Activated CD4-positive, alpha-beta T cell treated with anti-CD3 and anti-CD28 coated beads, Interleukin-2, amount 10 ng/mL, durations not matched to agents 24 days and 14 days (primary cell): ENCODE measurements at places on chromosomes 11 and 22.

- no peak for DNase-seq
These were observed 26.7 kb downstream of the IRAG1 start for GRCh38 chr11:10666556-10667520.

DNA sequence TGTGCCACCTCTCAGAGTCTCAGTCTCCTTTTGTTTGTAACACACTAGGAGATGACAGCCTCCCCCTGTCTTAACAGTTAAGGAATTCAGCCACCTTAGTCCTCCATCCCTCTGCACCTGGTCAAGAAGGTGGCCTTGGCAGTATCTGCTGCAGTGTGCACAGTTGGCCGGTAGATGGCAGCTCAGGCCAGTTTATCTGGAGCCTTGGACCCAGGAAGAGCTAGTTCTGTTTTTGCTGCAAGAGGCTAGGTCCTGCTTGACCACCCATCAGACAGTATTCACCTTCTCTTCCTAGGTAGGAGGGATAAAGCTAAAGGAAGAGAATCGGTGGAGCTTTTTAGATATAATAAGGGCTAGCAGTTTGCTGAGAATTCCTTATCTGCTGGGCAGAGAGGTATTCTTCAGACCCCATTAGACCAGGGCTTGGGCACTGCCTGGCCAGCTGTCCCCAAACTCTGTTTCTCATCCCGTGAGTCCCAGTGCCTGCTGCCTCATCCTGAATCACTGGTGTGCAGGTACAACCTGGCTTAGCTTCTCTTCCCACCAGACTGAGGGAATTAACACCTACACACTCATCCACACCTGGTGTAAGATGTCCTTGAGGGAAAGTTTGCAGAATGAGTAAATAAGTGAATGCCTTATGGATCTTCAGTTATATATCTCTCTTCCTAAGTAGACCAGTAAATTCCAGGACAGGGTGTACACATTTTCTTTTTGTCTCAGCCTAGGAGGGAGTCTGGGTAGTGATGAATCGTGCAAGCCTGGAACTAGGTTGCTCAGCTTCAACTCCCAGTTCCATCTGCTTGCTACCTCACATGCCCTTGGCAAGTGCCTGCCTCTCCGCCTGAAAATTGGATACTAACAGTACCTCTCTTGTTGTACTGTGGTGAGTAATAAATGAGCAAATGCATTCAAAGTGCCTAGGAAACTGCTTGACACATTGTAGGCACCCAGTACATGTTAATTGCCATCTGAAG, 70.8 kb upstream of the NARS2 start:
- peak; percentile 90 for DNase-seq

- no peak for DNase-seq
These were observed 62.1 kb downstream of the SLC25A17 start for GRCh38 chr22:40757071-40757470.

DNA sequence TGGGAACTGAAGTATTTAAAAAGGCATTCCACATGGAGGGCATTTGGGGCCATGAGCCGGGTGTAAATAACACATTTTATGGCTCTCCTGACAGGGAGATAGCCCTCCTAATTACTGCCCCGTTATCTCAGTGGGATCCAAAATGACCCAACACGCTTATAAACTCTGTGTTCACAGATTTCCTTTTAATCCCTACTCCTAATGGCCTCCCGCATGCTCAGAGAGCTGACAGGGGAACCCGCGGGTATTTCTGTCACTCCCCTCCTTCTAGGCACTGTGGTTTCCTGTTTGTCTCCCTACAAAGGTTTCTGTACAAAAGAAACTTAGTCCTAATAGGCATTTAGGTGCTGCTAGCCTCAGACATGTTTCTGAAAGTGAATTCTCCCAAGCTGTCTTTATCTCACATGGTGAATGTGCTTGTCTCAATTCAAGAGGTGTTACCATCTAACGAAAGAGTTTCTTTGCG, 202.8 kb upstream of the SEZ6L start:
- DNase-seq: peak; percentile 73

DNA sequence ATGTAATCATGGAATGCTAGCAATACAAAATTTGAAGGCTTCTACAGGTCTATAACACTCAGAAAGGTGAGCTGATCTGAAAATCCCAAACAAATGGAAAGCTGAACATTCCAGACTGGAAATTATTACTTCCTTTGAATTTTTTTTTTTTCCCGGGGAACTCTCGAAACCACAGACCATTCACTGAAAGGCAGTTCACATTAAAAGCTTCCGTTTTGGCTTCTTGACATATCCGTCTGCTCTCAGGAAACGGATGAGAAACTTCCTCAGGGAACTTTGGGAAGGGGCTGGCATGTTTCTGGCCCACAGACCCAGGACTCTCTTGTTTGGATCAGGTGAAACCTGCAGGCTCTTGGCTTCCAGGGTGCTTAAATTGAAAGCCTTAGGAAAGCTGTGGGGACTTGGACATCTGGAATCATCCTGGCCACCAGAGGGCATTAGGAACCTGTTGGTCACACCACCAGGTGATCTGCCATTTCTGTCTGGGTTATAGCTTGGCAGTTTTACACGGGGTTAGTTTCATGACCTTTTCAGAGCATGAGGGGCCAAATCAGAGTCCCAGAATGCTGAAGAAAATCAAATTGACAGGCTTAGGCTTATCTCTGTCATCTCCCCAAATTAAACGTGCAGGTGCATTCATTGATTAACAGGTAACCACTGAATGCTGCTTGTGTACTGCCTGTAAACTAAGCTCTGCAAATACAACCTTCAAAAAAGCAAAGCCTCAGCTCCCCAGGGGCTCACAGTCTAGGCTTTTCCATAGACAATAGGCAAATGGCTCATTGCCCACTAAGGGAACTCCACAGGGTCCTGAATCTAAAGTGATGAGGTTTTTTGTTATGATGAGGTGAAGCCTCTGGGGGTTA, 22.7 kb upstream of the GRAMD1B start:
- peak; percentile 88 for DNase-seq

DNA sequence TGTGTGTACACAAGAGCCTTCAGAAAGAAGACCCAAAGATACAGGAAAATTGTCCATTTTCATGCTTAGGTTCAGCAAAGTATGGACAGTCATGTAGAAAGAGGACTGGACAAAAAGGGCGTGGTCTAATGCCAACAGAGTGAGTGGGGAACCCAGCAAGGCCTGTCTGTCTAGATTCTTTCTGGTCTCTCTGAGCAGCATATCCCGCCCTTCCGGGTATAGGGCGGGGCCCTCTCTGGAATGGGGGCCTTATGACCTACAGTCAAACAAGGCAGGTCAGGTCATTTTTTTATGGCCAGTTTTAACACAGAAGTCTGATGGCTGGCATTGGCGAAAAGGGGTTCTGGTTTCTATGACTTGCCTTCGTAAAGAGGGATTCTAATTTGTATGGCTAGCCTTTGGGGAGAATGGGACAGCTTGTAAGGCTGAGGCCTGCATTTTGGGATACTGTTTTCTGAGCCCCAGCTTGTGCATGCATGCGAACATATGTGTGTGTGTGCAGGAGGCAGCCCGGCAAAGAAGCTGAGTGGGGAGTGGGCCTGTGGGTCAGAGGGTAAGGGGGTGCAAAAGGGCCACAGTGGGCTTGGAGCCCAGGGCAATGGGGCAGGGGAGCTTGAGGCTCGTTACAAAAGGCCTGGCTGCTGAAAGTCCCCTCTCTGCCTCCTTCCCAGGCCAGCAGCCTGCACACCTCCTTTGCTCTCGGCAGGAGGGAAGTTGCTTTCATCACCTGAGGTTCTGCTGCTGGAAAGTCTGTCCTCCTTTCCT, 130.5 kb upstream of the B3GAT1 start:
- DNase-seq: no peak

DNA sequence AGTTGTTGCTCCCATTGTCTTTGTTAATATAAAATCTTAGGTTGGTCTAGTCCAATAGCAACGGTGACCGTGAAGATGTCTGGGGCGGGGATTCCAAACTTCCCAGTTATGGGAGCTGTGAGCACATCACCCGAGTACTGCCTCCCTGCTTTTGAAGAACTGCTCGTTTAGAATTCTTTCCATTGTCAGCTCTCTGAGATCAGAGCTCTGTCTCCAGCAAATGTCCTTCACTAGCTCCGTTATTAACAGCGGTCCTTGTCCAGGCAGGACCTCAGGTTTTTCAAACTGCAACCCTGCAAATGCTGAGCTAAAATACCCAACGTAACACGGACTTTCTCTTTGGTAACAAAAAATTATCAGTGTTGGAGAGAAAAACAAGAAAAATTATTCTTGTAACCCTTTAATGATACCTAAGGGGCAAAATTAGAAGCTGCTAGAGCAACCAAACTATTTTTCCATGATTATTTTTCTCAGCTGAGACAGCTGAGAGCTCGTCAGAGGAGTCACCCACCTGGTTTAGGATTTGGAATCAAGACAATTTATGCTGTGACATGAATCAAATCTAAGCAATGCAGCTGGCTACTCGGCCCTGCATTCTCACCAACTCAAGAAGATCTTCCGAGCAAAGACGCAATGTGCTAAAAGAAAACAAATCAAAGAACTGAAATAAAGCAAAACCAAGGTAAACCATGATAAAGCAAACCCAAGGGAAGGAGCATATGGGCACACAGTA, 15.1 kb upstream of the EFCAB6 start:
- no peak for DNase-seq

GRCh38 chr22:43897751-43898261, 6.0 kb upstream of the PNPLA5 start:
- no peak for DNase-seq

DNA sequence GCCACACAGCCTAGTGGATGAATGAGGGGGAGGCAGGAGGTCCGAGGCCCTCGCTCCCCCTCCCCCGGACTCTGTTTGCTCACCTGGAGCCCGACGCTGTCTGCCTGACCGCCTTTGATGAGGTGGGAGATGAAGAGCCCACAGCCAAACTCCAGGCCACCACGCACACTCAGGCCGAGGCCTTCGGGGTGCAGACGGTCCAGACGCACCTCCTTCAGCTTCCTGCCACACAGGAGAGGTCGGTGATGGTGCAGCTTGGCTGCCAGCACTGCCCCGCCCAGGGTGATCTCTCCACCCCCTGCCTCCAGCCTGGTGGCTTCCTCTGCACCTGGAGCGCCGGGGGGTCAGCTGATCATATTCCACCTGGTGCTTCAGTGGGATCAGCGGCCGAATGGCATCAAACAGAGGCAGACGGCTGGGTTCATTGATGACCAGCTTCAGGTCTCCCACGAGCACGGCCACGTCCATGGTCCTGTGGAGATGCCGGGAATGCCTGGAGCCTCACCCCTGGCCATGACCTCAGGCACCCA, 13.1 kb downstream of the USH1C start:
- DNase-seq: no peak

DNA sequence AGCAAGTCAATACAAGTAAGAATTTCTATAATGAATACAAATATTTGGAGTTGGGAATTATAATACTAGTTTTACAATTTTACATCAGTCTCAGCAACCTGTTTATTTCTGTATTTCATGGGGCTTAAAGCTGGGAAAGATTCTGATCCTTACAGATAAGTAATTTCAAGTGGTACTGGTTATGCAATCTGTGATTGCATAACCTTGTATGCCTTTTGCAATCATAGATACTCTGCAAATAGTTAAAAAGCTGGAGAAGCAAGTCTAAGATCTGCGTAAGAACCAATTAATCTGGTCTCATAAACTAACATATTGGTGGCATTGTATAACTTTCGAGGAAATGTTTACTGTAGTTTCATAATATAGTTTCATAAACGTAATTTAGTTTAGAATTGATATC, 198.3 kb upstream of the PGR start:
- DNase-seq: no peak

GRCh38 chr11:93783765-93784144, 327 bp upstream of the MED17 start:
- DNase-seq: no peak

- peak; percentile 55 for DNase-seq
These were observed 1.9 kb downstream of the CLDN5 start for GRCh38 chr22:19522190-19522880.

- no peak for DNase-seq
These were observed 126.4 kb upstream of the C11orf58 start for GRCh38 chr11:16611926-16612565.

GRCh38 chr11:65879617-65880016, at the start of gene CTSW:
CTSW (plus strand) TSS chr11:65879837; CDS start chr11:65879855, 18 bp downstream.
- peak; percentile 78 for DNase-seq

GRCh38 chr22:25187469-25187868, 12.2 kb upstream of the CRYBB3 start:
- no peak for DNase-seq

GRCh38 chr11:13495929-13496328, at the start of gene PTH:
PTH (minus strand) TSS chr11:13495997; CDS start chr11:13492855, 3,142 bp downstream.
- no peak for DNase-seq

DNA sequence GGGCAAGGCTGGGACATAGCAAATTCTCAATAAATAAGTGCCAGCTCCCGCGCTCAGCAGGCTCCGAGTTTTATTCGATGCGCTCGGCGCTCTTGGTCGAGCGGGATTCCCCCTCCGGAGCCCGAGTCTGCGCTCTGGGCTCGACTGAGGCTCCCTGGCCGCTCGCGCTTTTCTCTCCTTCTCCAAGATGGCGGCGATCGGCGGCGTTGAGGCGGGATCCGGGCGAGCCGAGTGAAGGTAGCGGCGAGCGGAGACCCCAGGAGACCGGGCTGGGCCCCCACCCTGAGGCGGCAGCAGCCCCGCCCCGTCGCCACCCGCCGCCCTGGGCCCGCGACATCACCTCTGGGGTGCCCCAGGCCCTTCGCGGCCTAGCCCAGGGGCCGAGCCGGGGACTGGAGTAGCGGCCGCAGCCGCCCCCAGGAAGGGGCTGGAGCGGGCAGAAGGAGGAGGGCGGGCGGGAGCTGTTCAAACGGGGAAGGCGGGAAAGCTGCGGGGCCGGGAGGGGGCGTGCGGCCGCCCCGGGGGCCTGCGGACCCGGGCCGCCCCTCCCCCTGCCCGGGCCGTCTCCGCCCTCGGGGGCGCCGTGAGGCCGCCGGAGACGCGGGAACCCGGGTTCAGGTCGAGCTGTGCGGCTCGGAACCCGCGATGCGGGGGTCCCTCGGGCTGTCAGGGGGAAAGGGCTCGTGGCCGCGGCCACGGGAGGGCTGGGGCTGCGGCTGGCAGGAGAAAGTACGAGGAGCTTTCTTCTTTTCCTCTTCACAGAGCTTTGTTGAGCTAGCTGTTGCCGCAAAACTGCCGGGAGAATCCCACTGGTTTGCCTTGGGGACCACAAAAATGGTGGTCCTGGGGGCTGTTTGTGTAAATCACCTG, at the start of gene HMGXB4:
Gene HMGXB4 (plus strand): TSS at position 173 of the 870 bp plus-strand sequence. CDS start 4,898 bp downstream, outside the sequence.
- peak; percentile 96 for DNase-seq

- DNase-seq: no peak
These were observed 13.4 kb upstream of the B3GAT1 start for GRCh38 chr11:134425413-134425812.

GRCh38 chr11:112316971-112317370, 56.3 kb upstream of the PLET1 start:
- peak; percentile 21 for DNase-seq

GRCh38 chr11:882596-882995, 28.0 kb downstream of the CHID1 start:
- DNase-seq: no peak

DNA sequence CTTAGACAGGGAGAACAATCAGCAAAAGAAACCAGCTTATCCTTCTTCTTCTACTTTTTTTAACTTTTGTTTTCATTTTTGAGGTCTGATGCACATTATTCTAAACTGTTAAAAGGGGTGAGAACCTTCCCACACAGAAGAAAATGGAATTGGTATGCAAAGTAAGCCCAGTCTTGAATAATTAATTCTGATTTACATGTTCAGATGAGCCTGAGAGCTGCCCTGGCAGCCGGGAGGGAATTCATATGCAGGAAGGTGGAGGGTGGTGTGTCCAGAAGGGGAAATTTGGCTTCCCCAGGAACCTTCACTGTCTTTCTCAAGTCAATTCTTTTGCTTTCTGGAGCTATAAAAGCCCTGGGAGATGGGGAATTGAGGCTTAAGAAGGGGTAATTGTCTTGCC, 181.0 kb downstream of the INSC start:
- DNase-seq: no peak
